Transverse colon (tissue), 4 donors: ENCODE measurements at places on chromosomes 7 and 10.
A peak's percentile ranks its signal among the peaks of the same experiment; 100 is the strongest.

GRCh38 chr10:77105761-77106221 is 531.8 kb downstream of the KCNMA1 start:
- DNase-seq = no peak

DNA sequence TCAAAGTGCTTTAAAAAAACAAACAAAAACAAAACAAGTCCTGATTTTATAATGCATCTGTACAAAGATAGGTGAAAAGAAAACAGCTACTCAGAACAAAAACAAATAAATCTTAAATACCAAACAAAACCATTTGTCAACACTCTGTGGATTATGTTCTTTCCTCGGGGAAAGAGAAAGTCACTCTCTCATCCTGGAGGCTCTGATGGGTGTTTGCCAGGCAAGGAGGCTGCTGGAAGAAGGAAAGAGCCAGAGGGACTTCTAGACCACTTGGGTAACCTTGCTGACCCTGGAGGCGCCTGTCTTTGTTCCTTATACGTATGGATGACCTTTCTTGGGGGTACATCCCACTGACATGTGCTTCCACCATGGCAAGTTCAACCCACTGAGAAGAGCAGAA is 92.8 kb downstream of the ZRANB1 start:
- no peak for DNase-seq

GRCh38 chr10:109931163-109931562 is 7.9 kb upstream of the XPNPEP1 start:
- DNase-seq = no peak

- DNase-seq = no peak
Measured at GRCh38 chr10:59623133-59624121, 86.2 kb downstream of the SLC16A9 start.

- no peak for DNase-seq
Measured at GRCh38 chr7:151934584-151934983, 21.7 kb upstream of the GALNTL5 start.

GRCh38 chr10:74293686-74294371 is 142.8 kb downstream of the ADK start:
- no peak for DNase-seq

- no peak for DNase-seq
Measured at GRCh38 chr7:43790006-43790405, 31.5 kb downstream of the BLVRA start.

- no peak for DNase-seq
Measured at GRCh38 chr10:97836446-97836845, 13.2 kb upstream of the GOLGA7B start.

DNA sequence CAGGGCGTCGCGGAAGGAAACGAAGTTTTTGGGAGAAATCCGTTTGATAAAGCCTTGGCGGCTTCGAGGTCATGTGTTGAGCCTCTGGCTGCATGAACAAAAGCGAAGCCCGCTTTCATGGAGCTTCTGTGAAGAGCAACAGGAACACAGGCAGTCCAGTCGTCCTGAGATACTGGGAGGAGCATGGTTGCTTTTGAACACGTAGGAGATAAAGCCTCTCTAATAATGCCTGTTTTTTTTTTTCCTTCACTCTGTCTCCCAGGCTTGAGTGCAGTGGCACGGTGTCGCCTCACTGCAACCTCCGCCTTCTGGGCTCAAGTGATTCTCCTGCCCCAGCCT is 473 bp upstream of the ZNF32 start:
- DNase-seq = no peak

DNA sequence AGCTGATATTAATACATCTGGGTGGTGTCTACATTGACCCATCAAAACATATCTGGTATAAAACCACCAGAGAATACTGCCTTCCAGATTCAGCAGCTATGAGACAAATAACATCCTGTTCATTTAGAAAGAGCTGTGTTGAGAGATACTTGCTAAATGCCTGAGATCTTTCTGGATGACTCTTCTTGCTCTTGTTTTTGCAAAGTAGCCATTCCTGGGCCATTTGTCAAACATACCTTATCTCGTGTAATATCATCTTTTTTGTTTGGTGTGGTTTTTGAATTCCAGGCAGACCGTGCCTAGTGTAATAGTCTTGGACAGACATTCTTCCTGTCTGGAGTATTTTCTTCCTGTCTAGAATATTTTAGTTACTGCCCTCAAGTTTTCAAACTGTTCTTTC is 74.7 kb upstream of the PRR15 start:
- no peak for DNase-seq

- no peak for DNase-seq
Measured at GRCh38 chr7:911791-912480, 35.6 kb downstream of the GET4 start.

GRCh38 chr7:25802473-25802872 is 349.5 kb upstream of the NFE2L3 start:
- DNase-seq = no peak

- no peak for DNase-seq
Measured at GRCh38 chr10:1661859-1662437, 75.4 kb downstream of the ADARB2 start.

DNA sequence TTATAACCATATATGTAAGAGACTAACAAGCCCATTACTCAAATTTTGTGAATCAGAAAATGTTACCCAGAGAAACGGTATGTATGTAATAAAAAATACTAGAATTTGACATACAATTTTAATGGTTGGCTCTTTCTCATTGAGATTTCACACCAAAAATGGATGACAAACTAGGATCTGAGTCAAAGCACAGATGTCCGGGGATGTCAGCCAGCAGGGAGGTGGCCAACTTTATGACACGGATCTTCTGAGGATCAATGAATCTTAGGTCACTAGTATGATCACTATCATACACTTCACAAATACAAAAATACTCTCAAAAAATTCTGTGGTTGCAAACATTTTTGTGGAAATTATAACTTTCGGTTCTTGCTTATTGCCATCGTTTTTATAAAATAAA is 173.5 kb upstream of the NFE2L3 start:
- no peak for DNase-seq

DNA sequence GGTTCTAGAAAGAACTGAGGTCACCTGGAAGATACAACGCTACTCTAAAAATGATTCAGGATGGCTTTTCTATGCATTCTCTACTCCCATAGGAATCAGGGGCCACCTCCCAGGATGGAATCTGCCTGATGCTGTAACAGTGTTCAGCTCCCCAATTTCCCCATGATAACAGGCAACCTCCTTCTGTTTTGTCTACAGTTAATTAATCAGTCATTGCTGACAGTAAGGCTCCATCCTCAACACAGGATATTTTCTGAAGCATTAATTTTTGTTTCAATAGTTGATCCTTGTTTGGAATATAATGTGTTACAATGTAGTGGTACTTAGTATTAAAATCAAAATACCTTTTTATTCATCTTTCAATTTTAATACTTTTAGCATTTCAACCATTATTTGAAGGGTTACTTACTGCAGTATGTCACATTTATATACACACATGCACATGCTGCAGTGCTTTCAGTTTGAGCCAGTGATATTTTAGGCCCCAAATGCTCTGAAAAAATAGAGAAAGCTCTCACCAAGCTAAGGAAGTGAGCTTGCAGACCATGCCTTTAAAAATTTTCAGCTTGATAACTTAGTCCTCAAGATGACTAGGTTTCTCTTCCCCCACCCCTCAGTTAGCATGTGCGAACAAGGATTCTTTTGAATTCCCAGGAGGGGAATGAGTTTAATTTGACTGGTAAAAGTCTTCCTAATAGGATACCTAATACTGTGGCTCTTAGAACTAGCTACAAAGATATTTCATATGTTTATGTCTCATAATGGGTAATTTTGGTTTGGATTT is 592 bp upstream of the PIK3CG start:
- no peak for DNase-seq

GRCh38 chr10:77925795-77926565 is 575 bp downstream of the DLG5 start:
- peak; percentile 65 for DNase-seq

- no peak for DNase-seq
Measured at GRCh38 chr10:68871105-68871711, 29.9 kb upstream of the DDX50 start.

DNA sequence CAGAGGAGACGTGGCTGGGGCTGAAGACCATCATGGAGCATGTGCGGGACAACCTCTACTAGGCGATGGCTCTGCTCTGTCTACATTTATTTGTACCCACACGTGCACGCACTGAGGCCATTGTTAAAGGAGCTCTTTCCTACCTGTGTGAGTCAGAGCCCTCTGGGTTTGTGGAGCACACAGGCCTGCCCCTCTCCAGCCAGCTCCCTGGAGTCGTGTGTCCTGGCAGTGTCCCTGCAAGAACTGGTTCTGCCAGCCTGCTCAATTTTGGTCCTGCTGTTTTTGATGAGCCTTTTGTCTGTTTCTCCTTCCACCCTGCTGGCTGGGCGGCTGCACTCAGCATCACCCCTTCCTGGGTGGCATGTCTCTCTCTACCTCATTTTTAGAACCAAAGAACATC is 22.0 kb upstream of the CPA5 start:
- no peak for DNase-seq

DNA sequence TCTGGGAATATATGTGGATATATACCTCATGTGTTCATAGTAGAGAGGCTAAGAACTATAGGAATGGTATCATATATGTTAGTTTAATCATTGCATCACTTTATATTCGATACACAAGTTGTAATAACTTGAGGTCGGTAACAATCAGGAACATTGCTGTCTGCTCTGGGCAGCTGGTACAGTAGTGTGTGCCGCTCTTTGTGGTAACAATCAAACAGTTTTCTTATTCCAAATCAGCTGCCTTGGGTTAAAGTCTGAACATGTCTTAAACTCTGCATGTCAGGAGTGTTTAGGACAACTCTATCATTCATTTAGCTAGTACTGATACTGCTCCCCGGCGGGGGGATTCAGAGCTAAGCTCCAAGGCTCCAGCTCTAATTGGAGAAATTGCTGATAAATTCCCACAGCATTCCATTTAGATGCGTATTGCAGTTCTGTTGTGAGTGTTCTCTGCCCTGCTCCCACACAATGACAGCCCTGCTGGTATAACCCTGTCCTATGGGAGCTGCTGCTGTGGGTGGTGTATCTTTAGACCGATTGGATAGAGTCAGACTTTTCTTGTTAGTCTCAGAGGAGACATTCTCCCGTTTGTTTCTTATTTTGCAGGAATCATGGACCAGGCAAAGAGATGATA is 707.5 kb upstream of the FZD8 start:
- DNase-seq = no peak

DNA sequence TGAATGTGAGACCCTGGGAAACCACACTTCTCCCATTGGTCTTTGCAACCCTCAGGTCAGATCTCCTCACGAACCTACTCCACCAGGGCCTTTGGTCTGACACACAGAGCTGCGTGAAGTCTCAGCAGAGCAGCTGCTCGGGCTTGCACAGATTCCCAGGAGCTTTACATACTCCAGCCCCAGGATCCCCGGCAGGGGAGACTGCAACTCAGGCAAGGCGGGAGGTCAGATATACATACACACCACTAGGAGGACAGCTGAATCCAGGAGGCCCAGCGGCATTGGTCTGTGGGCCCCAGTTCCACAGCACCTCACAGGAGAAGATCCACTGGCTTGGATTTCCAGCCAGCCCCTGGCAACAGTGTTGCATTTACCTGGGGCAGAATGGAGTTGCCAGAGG is 239.2 kb downstream of the GPAM start:
- no peak for DNase-seq

- no peak for DNase-seq
Measured at GRCh38 chr7:134396031-134396430, 62.9 kb downstream of the AKR1B1 start.

DNA sequence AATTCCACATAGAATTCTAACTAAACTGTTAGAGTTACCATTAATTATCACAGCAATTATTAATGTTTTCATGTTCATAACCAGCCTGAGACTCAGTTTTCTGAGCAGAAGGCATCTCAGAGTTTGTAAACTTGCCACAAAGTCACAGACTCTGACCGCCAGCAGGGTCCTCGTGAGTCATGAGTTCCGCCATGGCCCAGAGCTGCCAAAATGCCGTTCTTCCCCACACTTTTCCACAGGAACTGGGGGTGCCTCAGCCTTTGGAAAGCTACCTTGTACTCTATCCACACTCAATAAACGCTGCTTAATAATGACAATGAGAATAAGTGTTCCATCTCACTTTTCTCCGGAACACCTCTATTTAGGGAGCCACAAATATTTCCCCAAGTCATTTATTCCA is 22.1 kb upstream of the INHBA start:
- no peak for DNase-seq

GRCh38 chr7:13036256-13036780 is 348.9 kb downstream of the ARL4A start:
- DNase-seq = no peak

DNA sequence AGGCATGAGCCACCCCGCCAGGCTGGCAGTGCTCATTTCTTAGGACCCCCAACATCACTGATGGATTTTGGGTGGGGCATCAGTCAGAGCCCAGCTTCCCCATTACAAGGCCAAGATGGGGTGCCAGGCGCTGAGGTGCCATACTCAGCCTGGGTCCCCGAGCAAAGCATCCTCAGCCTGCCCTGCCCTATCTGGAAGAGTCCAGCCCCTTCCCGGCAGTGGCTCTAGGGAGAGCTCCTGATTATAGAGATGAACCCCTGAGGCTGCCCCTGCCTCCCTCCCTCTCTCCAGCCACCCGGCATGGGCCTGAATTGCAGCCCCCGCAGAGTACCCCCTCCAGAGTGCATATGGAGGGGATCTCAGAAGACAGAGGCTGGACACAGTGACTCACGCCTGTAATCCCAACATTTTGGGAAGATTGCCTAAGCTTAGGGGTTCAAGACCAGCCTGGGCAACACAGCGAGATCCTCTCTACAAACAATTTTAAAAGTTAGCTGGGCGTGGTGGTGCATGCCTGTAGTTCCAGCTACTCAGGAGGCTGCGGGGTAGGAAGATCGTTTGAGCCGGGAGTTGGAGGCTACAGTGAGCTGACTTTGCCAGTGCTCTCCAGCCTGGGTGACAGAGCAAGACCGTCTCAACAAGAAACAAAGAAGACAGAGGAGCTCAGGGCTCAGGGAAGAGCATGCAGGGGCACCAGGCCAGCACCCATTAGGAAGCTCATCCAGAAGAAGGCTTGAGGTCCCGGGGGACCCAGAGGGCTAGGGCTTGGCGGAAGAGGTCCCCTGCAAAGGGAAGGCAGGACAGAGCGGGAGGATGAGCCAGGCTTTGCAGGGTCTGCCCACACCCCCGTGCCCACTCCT is 13.3 kb downstream of the LAT2 start:
- DNase-seq = no peak

DNA sequence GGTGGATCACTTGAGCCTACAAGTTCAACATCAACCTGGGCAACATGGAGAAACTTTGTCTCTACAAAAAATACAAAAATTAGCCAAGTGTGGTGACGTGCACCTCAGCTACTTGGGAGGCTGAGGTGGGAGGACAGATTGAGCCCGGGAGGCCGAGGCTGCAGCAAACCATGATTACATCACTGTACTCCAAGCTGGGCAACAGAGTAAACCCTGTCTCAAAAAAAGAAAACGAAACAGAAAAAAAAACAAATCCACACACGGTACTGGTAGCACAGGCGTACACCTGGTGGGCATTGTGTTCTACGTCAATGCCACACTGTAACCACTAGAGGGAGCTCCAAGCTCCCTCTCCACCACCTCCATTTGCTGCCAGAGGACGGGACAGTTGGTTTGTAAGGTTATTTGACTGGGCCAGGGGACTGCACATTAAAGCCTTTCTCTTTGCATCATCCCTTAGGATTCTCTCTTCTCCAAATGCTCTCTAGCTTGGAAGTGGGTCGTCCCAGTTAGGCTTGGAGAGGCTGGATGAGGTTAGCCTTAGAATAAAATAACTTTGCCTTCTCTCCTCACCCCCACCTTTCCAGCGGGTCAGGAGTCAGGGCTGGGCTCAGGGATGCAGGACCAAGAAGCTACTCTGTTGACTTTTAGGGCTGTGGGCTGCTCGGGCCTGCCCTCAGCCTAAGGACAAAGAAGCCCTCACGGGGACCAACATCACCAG is 130.8 kb downstream of the SORBS1 start:
- peak; percentile 51 for DNase-seq
